ENCODE measurements at places on chromosomes 2 and 18. TPM values are rescaled to one million over a fixed set of nuclear protein-coding genes. Genes with fewer than 3 reads are reported as not detected.

The TCF4 gene
- 133 TPM for total RNA-seq

The PDE11A gene
- total RNA-seq, result 2.3 TPM

The UGT1A4 gene
- total RNA-seq, result not detected

The DNAH6 gene
- total RNA-seq, result 4.1 TPM

The LDLRAD4 gene
- 28.5 TPM for total RNA-seq

The DSG1 gene
- 2.6 TPM for total RNA-seq

The CXCR2 gene
- not detected for total RNA-seq

The CD207 gene
- 0.88 TPM for total RNA-seq

The ARHGAP15 gene
- total RNA-seq, result 10.7 TPM

The CDK5R2 gene
- total RNA-seq, result not detected

The CCL20 gene
- total RNA-seq, result 6.7 TPM

The ZNF804A gene
- total RNA-seq, result under 0.01 TPM

The ZNF532 gene
- total RNA-seq, result 71.7 TPM

The CLK1 gene
- total RNA-seq, result 237 TPM

The CCDC85A gene
- 3.1 TPM for total RNA-seq

The OST4 gene
- total RNA-seq, result 281 TPM

Measured in breast epithelium (tissue), 4 donors.